ENCODE measurements at places on chromosomes 12 and 14. TPM values are rescaled to one million over a fixed set of nuclear protein-coding genes. Genes with fewer than 3 reads are reported as not detected.

The BIN2 gene
- 11.2 TPM for total RNA-seq

The SERPINA12 gene
- total RNA-seq, result not detected

The TAS2R9 gene
- not detected for total RNA-seq

The OAS1 gene
- 19.3 TPM for total RNA-seq

- DNase-seq, result no peak
These were observed 89.7 kb upstream of the MYF6 start for GRCh38 chr12:80617733-80618132.

DNA sequence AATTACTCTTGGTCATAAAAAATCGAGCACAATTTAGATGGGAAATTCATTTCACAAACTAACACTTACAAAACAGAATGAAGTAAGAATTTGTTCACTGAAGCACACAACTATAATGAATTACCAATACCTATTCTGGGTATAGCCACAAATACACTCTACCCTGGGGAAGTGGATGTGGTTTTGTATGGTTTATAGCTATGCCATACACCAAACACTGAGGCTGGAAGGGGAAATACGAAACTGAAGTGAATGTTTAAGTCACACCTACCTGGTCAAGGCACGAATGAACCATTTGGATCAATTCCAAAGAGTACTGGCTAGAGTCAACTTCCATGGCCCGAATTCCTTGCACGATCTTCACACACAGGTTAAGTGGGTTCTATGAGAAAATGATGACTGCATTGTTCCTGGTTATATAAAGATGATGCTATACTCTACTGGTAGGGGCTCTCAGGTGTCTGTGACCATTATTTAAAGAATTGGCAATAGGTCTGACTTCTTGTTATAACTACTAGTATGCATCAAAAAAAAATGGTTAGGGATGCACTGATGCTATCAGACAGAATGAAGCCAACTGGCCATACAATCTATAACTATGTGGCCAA lies 12.8 kb downstream of the NEK9 start:
- no peak for DNase-seq

DNA sequence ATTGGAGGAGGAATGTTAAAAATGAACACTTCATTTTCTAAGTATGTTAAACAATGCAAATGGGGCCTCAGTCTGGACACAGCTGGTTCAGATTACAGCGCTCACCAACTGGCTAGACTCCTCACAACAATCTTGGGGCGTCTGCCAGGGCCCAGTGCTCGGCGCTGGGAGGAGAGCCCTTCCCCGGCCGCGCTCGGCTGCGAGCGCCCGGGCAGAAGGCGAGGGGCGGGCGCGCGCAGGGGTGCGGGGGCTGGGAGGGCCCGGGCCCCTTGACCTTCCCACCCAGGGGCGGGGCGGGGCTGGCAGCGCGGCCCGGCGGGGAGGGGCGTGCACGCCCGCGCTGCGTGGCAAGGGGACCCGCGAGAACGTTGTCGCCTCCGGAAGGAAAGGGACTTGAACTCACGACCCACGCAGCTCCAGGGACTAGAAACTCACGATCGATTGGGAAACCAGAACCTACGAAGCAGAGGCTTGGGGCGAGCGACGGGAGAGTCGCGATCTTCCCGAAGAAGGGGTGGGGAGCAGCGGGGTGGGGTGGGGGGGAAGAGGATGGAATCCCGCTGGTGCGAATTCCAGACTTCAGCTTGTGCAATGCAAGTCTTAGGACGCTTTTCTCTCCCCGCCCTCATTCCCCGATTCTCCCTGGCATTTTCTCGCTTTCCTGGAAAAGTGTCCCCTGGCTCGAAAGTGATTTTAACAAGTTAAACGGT lies at the start of gene FBLN5:
Gene FBLN5 (minus strand): TSS at position 220 of the 710 bp plus-strand sequence. CDS start 465 bp downstream, outside the sequence.
- peak; percentile 81 for DNase-seq

- no peak for DNase-seq
These were observed 207.8 kb downstream of the DPF3 start for GRCh38 chr14:72686101-72686500.

- DNase-seq, result no peak
These were observed 32.4 kb upstream of the PPP1R13B start for GRCh38 chr14:103879570-103880347.

- no peak for DNase-seq
These were observed 87.4 kb upstream of the SLC38A2 start for GRCh38 chr12:46459861-46460545.

DNA sequence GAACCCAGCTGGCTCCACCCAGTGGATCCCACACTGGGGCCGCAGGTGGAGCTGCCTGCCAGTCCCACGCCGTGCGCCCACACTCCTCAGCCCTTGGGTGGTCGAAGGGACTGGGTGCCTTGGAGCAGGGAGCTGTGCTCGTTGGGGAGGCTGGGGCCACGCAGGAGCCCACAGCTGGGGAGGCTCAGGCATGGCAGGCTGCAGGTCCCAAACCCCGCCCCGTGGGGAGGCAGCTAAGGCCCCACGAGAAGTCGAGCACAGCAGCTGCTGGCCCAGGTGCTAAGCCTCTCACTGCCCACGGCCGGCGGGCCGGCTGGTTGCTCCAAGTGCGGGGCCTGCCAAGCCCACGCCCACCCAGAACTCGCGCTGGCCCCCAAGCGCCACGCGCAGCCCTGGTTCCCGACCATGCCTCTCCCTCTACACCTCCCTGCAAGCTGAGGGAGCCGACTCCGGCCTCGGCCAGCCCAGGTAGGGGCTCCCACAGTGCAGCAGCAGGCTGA lies 56.2 kb downstream of the ANO2 start:
- DNase-seq, result no peak

- no peak for DNase-seq
These were observed 683.2 kb upstream of the FOXG1 start for GRCh38 chr14:28083389-28083788.

DNA sequence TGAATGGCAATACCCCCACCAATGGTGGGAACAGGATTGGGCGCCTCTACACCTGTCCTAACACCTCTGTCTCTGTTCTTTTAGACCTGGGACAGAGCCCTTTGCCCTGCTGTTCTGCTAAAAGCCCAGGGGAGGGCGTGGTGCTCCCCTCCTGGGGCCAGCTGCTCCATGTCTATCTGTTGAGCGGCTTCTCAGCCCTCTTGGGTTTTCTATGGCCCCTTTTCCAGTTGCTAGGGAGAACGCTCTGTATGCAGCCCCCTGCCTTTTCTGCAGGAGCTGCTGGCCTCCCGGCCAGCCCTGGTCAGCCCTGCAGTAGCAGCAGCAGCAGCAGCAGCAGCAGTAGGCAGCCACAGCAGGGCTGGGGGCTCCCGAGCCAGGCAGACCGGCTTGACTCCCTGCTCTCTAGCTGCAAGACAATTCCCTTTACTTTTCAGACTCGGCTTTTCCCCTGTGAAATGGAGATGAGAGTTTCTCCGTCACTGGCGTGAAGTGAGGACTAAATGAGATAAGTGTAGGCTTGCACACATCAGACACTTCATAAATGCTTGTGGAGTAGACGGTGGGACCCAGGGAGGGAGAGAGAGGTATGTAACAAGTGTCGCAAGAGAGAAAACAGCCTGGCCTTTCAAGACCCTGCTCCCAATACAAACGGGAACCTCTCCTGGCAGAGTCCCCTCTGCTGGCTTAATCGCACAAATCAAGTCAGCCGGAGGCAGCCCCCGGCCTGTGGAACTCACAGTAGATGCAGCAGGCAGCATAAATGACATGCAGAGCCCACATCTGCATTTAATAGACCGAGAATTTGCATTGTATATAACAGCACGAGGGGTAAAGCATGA lies 1.0 kb downstream of the RTL1 start:
- peak; percentile 31 for DNase-seq

DNA sequence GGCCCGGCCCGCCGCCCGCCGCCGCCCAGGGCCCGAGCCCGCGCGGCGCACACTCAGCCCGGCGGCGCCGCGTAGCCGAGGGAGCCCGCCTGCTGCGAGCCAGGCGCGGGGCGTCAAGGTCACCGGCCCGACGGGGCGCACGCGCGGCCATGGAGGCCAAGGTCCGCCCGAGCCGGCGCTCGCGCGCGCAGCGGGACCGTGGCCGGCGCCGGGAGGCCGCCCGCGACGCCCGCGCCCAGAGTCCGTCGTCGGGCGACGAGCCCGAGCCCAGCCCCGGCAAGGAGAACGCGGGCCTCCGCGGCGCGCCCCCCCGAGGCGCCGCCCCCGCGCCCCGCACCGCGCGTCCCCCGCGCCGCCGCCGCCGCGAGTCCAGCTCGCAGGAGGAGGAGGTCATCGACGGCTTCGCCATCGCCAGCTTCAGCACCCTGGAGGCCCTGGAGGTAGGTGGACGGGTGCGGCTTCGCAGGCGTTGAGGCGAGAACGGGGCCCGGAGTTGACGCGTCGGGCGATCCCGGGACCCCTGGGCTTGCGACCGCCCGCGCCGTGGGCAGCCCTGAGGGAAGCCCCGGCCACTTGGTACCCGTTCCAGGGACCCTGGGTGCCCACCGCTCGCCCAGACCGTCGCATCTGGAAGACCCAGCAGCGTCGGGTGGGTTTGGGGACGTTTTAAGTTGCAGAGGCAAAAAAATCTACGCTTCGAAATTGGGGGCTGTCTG lies 629 bp downstream of the FBRSL1 start:
- DNase-seq, result no peak

DNA sequence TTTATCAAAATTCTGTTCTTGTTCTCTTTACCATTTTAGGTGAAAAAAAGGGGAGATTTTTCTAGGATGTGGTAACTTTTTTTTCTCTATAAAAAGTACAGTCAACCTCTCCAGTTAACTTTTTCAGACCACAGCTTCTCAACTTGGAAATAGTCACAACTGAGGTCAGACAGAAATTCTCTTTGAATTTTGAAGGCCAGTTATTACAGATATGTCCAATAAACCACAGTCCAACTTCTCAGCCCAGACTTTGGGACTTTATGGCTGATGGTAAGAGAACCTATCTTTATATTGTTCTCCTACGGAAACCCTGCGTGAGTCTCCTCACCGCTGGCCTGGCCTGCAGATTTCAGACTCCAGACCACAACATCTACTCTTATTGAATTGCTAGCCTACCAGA lies 176.7 kb downstream of the DACT1 start:
- no peak for DNase-seq

DNA sequence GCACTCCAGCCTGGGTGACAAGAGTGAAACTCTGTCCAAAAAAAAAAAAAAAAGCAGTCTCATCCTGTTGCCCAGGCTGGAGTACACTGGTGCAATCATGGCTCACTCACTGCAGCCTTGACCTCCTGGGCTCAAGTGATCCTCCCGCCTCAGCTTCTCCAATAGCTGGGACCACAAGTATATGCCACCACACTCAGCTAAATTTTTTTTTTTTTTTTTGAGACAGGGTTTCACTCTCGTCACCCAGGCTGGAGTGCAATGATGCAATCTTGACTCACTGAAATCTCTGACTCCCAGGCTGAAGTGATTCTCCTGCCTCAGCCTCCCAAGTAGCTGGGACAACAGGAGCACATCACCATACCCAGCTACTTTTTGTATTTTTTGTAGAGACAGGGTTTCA lies 5.2 kb upstream of the CNPY2 start:
- DNase-seq, result no peak

DNA sequence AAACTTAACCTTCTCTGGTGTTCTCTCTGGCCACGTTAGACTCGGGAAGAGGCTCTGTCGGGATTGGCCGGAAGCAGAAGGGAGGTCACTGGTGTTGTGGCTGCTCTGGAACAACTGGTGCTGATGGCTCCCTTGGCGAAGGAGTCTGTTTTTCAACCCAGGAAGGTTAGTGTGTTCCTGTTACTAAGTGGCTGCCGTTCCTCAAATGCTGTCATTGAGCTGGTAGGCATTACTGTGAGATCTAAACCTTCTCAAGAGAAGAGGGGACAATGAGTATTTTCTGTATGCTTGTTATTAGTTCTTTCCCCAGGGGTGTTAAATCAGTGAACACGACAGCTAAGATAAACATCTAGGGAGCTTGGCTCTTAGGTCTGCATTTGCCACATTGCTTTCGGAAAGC lies 18.3 kb downstream of the POP5 start:
- DNase-seq, result no peak

GRCh38 chr12:20366776-20367409 lies 1.4 kb upstream of the PDE3A start:
- no peak for DNase-seq

- DNase-seq, result no peak
These were observed 136.7 kb downstream of the GPR135 start for GRCh38 chr14:59328454-59328853.

DNA sequence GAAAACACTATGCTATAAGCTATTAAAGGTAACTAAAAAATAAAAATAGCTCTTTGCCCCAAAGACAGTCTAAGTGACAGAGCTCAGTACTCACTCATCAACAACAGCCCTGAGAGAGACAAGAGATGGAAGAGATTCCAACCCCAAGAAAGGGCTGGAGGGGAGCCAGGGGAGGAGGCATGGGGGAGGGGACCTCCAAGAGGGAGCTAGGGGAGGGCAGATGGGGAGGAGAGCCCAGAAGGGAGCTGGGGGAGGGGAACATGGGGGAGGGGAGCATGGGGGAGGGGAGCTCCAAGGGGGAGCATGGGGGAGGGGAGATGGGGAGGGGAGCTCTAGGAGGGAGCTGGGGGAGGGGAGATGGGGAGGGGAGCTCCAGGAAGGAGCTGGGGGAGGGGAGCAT lies 7.7 kb downstream of the SSH1 start:
- DNase-seq, result no peak

- no peak for DNase-seq
These were observed 34.6 kb downstream of the PTPRR start for GRCh38 chr12:70885956-70886355.

DNA sequence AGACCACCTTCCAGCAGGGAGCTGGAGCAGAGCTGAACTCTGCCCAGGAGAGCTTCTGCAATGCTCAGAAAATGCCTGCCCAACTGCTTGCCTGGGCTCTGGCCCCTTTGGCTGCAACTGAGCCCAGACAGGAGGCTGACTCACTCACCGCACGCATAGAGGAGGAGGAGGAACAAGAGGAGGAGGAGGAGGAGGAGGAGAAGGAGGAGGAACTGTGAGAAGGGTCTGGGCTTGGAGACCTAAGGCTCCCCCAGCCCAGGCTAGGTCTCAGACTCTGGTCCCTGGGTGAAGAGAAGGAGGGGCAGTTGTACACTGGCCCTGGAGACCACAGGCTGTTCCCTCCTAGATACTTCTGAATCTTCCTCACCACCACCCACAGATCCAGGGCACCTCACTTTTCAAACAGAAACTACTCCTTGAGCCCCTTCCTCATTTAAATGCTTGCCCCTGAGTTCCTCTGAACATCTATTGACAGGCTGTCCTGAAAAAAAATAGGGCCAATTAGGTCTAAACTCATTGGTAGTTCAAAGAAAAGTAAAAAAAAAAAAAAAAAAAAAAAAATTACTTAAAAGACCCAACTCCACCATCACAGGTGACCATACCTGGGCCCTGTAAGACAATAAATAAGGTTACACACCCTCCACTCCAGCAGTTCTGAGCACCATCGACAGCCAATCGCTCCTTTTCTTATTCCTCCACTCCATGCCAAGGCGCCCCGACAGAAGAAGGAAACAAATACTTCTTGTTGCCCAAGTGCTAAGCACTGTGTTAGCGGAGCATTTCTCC lies 674 bp downstream of the VDR start:
- DNase-seq, result no peak

DNA sequence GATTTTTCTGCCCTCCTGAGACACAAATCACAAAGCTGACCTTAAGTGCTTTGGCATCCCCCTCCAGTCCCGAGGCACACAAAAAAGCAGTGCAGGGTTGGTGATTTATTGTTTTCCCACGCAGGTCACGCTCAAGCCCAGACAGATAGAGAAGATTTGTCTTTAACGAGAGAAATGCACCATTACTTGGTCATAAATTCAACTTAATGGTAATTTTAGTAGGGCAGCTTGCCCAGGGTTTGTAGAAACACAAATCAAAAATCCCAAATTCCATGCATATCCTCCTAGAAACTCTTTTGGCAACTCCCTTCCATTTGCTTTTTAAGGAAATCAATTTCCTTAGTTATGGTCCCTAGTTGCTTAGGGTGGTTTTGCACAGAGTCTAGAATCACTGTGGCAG lies 132.6 kb downstream of the IGF1 start:
- no peak for DNase-seq

- no peak for DNase-seq
These were observed 130.8 kb upstream of the PRKD1 start for GRCh38 chr14:30058401-30058800.

GRCh38 chr14:62631176-62631575 lies 414.1 kb downstream of the KCNH5 start:
- DNase-seq, result no peak
